NCI-H2081 treated with DMSO at 0.1 percent for 48 hours (cell line): ENCODE measurements at places on chromosomes 7 and 10.

DNA sequence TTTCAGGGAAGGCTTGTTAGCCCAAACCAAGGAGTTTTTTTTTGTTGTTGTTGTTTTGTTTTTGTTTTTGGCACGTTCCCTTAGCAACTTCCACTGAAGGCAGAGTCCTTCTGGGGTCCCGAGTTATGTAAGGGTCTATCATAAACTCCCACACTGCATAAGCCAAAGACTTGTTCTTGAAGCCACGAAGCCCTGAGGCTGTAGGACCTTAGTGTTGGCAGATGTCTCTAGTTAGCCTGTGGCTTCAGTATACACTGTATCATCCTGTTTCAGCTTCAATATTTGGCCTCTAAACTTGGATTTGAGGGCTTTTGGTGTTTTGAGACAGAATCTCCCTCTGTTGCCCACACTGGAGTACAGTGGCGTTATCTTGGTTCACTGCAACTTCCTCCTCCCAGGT lies 13.6 kb downstream of the KPNA7 start:
- DNase-seq: no peak

DNA sequence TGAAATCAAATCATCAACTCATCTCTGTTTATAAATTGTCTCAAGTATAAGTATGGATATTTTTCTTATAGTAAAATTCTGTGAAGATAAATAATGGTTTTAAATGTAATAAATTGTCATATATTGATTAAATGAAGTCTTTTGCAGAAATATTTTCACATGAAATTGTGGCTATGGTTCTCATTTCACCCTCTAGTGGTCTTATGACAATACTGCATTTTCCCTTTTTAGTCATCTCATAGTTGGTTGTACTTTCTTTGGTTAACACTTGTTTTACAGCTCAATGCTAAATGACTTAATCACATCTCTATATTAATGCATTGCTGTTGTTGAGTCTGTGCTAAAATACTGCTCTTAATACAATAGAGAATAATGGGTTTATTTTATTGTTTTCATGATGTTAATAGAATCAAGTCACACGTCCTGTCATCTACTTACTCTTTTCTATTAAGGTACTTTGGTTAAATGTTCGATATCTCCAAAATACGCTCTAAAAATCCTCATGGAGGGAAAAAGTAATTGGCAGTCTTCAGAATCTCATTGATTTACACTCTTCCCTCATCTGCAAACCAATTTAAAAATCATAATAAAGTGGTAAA lies 38.0 kb upstream of the CACNA2D1 start:
- peak; percentile 27 for DNase-seq

- DNase-seq: no peak
These were observed 203.1 kb downstream of the ELMO1 start for GRCh38 chr7:37245590-37245989.

GRCh38 chr10:22683140-22683389 lies 31.3 kb downstream of the PIP4K2A start:
- DNase-seq: no peak

- DNase-seq: peak; percentile 21
These were observed at the start of gene PPP1R9A for GRCh38 chr7:94907026-94907810. Gene PPP1R9A (plus strand): TSS chr7:94907594. CDS start chr7:94910114, 2,520 bp downstream.

- DNase-seq: no peak
These were observed 20.8 kb upstream of the NRP1 start for GRCh38 chr10:33355274-33355673.

- no peak for DNase-seq
These were observed 64.5 kb downstream of the LRRTM3 start for GRCh38 chr10:66990143-66990830.

DNA sequence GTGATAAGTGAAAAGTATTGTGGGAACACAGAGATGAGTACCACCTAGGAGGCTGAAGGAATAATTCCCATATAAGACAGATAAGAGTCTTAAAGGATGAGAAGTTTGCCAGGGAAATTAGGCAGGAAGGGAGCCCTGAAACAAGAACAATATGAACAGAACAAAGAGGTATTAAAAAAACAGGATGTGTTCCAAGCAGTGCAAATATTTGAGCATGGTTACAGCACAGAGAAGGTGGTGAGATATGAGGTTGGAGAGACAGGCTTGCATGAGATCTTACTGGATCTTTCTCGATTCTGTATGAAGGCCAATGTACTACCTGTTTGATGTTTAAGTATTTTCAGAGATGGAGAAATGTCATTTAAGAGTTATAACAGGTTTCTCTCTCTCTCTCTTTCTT lies 20.3 kb downstream of the TAC1 start:
- no peak for DNase-seq

GRCh38 chr7:120165227-120165626 lies 107.7 kb upstream of the KCND2 start:
- no peak for DNase-seq
